Hepatocyte (in vitro differentiated cells): ENCODE measurements at places on chromosomes 2 and 18.
A peak's percentile ranks its signal among the peaks of the same experiment; 100 is the strongest.

DNA sequence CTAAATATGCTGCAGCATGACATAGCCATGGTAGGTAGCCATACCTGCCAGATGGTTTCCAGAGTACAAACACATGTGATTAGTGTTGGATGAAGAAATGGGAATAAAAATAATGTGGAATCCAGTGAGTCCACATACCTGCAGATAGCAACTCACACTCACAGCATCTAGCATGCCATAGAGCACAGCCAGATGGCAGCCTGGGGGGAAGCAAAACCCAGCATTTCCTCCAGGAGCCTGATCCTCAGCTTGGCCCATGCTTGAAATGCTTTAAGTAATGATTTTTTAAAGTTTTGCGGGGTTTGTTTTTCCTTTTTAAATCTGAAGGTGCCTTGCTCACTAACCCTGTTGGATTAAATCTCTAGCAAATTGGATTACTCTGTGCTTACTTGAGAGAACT lies 535.1 kb downstream of the STK39 start:
- DNase-seq: no peak

DNA sequence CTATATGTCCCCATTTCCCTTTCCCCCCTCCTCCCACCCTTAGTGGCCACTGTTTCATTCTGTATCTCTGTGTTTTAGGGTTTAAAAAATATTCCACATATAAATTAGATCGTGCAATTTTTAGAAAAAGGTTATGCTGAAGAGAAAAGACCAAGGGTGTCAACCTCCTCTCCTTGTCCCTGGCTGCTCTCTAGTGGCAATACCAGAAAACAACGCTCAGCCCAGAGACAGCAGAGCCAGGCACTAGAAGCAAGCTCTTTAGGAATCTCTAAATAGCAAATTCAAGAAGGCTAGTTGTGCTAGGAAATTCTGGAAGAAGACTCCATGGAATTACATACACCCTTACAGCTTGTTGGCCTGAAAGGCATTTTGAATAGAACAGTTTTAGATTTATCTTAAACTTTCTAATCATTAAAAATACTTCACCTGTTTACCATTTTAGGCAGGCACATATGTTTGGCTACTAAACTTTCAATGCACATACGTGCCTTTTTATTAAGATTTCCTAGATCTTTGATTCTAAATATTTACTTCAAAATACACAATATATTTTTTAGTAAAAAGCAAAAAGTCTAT lies 35.1 kb upstream of the RASGRP3 start:
- peak; percentile 67 for DNase-seq

DNA sequence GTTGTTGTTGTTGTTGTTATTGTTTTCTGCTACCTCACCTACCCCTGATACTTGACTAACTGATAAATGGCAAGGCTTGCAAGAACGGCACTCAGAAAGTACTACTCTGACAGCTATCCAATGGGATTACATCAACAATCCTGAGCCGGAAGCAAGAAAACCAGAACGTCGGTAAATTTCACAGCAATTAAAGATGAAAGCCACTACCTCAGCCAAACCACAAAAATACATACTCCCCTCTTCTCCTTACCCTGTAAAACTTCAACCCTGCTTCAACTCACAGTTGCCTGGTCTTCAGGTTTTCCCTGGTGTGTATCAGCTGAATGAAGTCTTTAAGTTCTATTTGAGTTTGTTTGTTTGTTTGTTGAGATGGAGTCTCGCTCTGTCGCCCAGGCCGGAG lies 293.7 kb upstream of the RND3 start:
- DNase-seq: no peak

GRCh38 chr18:79531386-79531785 lies 135.7 kb downstream of the NFATC1 start:
- no peak for DNase-seq

DNA sequence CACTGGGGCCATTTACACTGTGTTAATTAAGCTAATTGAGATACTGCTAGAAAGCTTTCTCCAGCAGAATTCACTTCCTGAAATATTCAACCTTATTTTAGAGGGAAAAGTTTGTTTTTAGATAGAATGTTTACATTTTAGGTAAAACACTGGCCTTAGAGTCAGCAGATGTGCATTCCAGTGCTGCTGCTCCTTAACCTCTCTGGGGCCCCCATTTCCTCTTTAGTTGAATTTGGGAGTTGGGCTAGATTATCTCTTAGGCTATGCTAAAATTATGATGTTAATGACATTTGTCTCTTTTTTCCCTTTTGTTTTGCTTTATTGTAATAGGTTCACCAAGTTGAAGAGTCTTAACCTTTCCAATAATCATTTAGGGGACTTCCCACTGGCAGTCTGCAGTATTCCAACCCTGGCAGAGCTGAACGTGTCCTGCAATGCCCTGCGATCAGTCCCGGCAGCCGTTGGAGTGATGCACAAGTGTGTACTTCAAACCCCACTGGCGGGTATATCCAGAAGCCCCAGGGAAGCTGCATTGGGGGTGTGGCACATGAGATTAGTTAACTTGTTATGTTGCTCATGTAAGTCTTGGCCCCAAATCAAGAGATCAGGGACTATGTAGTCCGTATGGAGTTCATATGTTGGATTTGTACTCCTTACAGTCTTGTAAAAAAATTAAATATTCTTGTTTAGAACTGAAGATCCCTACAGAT lies 179.5 kb downstream of the PHLPP1 start:
- DNase-seq: no peak

GRCh38 chr2:117691595-117691994 lies 122.9 kb upstream of the DDX18 start:
- DNase-seq: no peak

GRCh38 chr18:10252952-10253705 lies 201.3 kb upstream of the APCDD1 start:
- no peak for DNase-seq

DNA sequence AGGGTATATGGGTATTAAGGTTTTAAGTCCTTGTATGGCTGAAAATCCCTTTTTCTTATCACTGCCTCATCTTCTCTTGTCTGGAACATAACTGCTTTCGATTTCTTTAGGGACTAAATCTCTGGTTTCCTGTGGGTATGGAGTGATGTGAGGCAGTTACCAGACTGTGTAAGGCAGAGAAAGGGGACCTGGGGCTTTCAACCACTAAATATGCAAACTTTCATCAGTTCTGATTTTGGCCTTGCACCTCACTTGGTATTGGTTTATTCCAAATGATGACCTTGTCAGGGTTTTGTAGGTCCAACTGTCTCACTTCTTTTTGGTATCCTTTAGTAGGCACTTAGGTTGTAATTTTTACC lies 9.3 kb downstream of the MAP4K4 start:
- no peak for DNase-seq

DNA sequence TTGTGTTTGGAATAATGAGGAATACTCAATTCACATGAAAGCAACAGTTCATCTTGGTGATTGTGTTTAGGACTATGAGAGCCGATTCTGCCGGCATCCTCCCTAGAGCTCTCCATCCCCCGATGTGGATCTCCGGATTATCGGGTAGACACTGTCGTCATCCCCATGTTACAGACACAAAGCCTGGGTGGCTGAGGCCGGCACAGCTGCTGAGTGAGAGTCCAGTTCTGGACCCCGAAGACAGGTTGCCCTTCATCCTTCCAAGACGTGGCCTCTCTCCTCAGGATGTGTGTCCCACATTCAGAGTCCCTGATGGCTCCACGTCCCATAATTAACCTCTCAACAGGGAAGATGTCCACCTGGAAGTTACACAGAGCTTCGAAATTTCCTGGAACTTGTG lies 129.3 kb downstream of the HDAC4 start:
- DNase-seq: no peak

- peak; percentile 28 for DNase-seq
Measured at GRCh38 chr2:222320436-222321395, 21.9 kb upstream of the PAX3 start.

DNA sequence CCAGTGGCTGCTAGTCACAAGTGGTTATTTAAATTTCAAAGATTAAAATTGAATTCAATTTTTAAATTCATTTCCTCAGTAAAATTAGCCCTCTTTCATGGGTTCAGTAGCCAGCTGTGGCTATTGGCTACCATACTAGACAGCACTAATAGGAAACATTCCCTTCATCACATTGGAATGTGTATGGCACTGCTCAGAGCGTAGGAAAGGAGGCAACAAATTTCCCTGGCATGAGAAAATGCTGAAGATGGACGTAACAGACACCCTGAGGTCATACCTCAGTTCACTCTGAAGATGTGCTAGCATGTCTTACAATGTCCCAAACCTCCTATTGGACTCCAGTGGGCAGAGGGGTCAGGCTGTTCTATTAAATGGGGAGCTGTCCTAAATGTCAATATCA lies 96.4 kb downstream of the C1QL2 start:
- no peak for DNase-seq

DNA sequence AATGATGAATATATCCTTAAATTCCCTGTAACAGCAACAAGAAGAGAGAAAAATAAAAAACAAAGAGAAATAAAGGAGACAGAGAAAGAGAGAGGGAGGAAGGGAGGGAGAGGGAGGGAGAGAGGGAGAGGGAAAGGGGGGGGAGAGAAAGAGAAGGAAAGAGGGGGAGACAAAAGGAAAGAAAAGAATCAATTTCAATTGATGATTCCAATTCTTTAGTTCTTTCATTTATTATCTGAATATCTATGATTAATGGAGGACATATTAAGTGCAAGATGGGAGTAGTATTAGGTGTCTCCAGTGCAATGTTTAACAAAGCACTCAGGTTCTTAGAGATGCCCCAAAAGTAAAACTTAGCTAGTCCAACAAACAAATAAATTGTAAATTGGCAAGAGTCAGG lies 97.2 kb upstream of the DPP10 start:
- no peak for DNase-seq

DNA sequence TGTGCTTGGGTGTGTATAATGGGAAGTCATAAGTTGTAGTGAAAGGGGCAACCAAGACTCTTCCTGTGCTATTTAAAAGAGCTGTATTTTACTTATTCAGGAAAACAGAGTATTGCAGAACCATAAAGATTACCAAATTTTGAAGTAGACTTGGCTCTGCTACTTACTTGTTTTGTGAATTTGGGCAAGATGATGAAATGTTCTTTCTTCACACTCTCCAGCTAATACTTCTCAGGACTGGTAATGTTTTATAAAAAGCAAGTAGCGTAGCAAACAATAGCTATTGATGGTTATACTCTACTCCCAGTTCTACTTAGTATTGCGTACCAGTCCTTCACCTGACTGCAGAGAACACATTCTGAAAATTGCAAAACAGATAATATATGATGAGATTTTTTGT lies 374.1 kb downstream of the ARHGAP15 start:
- no peak for DNase-seq

GRCh38 chr2:235406430-235406829 lies 87.4 kb upstream of the AGAP1 start:
- DNase-seq: no peak

- DNase-seq: no peak
Measured at GRCh38 chr2:98658816-98659490, 50.6 kb downstream of the UNC50 start.

- peak; percentile 12 for DNase-seq
Measured at GRCh38 chr18:4196351-4196750, 258.8 kb downstream of the DLGAP1 start.

- DNase-seq: no peak
Measured at GRCh38 chr2:101040072-101040471, 38.0 kb downstream of the RPL31 start.

DNA sequence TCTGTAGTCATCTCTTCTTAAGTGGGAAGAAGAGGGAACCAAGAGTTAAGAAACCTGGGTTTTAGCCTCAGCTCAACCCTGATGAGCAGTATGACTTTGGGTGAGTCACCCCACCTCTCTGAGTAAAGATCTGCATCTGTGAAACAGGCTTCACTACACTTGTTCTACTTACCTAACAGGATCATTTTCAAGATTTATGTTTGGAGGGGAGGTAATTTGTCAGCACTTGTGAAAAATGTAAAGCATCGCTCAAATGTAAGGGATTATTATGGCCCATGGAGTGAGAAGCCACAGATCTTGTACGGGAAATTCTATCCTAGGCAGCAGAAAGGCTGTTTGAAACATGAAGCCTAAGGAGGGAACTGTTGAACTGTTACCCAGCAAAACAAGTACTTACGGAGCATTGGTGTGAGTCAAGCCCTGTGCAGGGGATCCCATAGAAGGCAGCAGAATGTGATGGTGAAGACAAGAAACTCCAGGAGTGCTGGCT lies 160.6 kb downstream of the PRKCE start:
- no peak for DNase-seq

- DNase-seq: no peak
Measured at GRCh38 chr2:240906141-240906910, at the start of gene CROCC2. TSS of gene CROCC2 (plus strand) at chr2:240906336. CDS start at chr2:240906514, 178 bp downstream.

DNA sequence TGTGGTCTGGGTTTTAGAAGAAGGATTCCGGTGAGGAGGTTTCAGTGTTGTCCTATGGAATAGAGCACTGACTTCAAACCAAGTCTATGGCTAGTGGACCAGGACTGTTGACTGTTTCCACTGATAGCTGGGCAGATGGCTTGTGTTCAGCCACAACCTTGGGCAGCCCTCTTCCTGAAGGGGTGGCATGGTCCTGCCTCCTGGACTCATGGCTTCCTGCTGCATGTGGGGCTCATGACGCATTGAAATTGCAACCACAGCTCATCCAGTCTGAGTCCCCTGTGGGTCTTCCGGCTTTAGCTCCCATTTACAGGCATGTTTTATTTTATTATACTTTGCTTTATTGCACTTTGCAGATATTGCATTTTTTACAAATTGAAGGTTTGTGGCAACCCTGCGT lies 105.0 kb downstream of the B3GNT2 start:
- DNase-seq: no peak

- no peak for DNase-seq
Measured at GRCh38 chr18:13615432-13615861, 110.9 kb downstream of the FAM210A start.

- DNase-seq: no peak
Measured at GRCh38 chr2:151658081-151658480, 76.2 kb downstream of the NEB start.

DNA sequence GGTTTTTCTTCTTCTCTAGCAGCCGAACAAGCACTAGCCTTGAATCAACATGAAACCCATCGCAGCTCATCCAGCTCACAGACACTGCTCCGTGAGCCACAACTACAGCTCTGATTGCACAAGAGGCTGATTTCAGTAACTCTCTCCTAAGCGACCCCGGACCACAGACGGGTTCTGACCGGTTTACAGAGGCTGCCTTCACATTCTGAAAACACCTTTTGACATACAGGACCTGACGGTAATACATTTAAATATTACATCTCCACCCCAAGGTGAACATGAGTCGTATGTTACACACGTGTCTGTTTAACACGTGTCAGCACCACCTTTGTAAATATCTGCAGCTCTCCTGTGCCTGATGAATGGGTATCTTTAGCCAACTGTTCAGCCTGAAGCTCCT lies 120.7 kb downstream of the TMEM18 start:
- no peak for DNase-seq

- peak; percentile 3 for DNase-seq
Measured at GRCh38 chr2:238101891-238102841, 2.0 kb downstream of the ESPNL start.

DNA sequence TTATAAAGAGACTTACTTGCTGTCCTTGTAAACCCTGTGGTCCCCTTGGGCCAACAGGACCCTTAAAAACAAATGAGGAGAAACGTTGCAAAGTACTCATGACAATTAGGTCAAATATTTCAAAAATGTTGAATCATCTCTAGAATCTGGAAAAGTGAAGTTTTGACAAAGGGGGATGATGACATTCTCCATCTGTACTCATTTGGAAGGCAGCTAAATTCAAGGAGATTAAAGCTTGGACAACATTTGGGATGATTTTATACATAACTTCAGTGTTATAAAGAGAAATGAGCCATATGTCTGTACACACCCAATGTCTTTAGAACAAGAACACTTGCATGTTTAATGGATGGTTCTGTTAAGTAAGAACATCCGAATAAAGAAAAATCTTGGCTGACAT lies 92.9 kb downstream of the COL5A2 start:
- no peak for DNase-seq
